ENCODE measurements at places on chromosomes 11 and 22.
A peak's percentile ranks its signal among the peaks of the same experiment; 100 is the strongest.

DNA sequence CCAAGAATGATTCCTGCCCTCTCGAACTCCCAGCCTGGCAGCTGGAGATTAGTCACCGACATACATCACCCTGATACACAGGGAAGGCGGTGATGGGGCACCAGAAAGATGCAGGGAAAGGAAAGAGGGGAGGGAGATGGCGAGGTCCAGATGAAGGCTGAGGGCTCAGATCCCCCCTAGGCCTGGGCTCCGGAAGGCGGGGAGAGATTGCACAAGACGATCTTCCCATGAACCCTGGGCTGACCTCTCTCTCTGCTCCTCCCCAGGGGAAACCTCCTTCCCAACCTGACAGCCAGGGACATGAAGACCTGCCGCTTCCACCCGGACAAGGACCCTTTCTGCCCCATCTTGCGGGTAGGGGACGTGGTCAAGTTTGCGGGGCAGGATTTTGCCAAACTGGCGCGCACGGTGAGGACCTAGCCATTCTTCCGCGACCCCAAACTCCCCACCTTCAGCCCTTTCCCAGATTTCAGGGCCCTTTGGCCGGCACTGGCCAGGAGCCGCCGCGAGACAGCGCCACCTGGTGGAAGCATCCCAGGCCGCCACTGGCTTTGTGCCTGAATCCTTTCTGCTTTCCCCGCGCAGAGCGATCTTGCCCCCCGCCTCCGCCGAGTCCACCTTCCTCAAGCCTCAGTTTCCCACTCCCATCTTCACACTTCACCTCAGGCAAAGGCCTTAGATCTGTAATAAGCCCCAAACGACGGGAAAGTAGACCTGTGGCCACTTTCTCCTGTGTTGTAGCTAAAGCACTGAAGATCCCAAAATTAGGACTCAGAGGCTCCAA is 11.5 kb downstream of the P2RX3 start:
- DNase-seq, result peak; percentile 77

DNA sequence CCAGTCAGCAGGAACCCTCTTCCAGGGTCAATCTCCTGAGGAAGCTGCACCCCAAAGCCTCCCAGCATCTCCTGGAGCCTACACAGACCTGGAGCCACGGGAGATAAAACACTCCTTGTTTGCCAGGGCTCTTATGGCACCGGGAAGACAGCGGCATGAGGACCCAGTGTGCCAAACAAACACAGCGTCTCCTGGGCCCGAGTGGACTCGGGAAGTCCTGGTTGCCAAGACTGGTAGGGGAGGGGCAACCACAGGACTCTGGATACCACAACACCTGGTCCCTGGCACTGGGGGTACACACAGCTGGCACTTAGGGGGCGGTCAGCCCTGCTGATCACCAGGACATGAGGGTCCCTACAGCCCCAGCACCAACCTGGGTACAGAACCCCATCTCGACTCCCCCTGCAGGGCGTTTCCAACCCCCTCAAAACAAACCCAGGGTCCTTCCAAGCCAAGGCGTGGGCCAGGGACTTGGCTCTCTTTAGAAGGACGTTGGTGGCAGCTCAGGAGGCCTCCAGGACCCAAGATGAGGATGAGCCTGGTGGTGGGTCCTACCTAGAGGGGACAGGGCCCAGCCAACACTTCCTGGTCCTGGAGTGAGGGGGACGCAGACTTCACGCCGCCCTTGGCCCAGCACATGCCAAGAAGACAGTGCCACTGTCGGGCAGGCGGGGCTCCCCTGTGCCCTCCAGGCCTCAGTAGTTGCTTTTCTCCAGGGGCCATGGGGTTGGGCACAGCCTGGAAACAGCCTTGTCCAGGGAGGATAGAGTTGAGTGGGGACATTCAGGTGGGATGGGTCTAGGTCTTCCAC is 85.0 kb downstream of the CELSR1 start:
- DNase-seq, result no peak

DNA sequence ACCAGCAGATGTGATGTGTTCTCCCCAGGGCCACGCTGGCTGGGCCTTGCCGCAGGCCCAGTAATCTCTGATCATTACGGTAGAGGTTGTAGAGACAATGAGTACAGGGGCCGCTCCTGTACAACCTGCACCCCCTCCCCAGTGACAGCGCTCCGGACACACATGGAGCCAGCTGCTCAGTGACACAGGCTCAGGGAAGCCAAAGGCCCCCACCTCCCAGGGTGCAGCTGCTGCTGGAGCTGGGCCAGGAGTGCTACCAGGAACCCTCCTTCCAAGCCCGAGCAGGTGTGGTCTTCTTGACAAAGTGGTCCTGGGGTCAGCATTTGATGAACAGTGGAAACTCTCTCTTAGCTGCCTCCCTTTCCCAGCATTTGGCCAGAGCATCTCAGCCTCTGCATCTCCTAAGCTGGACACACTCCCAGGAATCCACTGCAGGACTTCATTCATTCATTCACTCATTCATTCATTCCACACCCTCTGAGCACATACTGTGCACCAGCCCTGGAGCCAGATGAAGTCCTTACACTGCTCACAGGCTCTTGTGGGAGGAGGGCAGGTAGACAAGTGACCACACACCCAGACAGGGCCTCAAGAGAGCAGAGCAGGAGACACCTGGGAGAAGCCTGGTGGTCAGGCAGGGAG is 49.6 kb upstream of the MPEG1 start:
- DNase-seq, result no peak

DNA sequence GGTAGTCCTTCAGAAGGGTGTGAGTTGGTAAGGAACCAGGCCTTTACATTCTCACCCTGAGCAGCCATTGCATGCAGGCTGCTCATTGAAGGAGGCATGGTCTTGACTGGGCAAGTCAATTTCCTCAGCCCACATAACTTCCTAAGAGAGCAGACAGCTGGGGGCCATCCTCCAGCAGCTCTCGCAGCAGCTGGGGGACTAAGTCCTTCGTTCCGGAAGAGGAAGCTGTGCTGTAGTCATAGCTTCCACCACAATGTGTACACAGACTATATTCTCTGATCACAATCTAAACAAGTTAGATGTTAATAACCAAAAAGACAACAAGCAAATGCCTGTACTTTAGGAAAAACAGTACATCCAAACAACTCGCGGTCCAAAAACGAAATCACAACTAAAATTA is 30.1 kb upstream of the MPPED1 start:
- DNase-seq, result no peak

GRCh38 chr11:124891373-124891861 is 6.2 kb downstream of the ROBO4 start:
- no peak for DNase-seq
